NCI-H2029 treated with DMSO at 0.1 percent for 48 hours (cell line): ENCODE measurements at places on chromosomes 12 and 14.

GRCh38 chr12:115667116-115667515, 610.4 kb downstream of the MED13L start:
- no peak for DNase-seq

DNA sequence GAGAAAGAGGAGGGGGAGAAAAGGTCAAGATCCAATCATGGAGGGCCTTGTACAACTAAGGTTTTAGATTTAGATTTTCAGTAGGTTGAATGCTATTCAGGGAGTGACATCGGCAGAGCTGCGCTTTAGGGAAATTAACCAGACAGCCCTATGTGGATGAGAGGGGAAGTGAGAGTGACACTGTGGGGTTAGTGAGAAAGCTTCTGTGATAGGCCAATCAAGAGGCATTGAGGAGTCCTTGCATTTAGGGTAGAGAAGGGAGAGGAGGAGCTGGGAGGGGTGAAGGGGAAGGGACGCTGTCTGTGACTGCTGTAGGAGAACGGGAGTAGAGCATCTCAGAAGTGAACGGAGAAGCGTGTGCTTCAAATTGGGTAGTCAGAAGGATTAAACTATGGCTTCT, 3.4 kb downstream of the HSD17B6 start:
- no peak for DNase-seq

DNA sequence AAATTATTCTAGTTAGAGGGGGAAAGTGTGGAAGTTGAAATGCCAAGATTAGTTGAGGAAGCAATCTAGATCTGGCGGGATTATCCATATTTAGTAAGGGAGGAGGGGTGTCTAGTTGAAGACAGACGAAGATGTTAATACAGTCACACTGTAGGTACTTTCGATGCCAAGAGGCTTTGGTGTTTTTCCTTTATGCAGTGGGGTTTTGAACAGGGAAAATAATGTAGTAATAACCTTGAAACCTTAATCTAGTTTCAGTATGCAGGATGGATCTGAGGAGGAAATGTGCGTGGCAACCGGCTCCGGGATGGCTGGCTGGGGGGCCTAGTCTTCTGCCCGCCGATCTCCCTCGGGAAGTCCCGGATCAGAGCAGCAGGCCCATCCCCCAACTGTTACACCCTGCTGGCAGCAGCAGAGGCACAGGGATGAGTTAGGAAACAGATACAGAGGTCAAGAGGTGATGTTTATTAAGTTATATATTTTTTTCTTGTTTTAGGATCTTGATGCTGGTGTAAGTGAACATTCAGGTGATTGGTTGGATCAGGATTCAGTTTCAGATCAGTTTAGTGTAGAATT, 27.4 kb downstream of the MDM2 start:
- no peak for DNase-seq

DNA sequence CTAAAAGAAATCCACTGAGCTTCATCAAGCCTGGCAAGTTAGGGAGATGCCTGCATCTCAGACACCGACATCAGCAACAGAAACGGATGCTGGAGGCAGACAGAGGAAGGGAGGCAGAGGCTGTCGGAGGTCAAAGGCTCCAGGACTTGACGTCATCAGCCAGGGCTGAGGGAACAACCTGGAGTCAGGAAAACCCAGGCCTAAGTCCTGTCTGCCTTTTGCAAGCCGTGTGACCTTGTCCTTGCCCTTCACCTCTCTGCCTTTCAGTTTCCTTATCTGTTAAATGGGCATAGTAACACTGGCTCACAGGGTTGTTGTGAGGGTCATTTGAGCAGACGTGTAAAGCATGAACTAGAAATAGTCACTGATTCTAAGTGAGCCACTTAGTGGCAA, 194.2 kb downstream of the BCL11B start:
- no peak for DNase-seq

DNA sequence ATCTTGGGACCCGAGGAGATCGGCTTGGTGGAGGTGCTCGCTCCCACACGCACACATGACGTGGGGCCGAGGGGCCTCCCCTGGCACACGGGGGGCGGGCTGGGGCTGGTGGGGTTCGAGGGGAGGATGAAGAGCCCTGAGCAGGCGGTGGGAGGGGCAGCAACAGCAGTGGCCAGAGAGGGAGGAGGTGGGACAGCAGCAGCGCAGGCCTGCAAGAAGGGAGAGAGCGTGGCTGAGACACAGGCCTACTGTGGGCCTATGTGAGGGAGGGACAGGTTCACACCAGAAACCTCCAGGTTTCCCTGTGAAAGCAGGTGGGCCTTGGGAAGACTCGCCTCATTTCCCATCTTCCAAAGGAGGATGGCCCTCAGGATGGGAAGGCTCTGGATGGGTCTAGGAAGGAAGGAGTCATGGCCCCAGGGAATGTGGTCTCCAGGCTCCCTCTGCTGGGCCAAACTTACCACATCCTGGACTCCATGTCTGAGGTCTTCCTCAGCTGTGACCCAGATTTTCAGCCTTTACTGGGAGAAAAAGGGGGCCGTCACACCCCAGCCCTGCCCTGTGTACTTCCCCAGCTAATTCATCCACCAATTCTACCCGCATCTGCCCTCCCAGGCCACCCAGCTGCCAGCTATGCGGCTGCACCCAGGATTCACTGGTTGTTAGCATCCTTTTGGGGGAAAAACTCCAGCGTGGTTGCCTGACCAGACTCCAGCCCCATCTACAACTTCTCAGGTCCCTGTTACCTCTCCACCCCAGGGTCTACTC, 2.8 kb downstream of the PIANP start:
- DNase-seq, result no peak

GRCh38 chr12:50175716-50176026, 8.5 kb upstream of the CERS5 start:
- DNase-seq, result no peak

DNA sequence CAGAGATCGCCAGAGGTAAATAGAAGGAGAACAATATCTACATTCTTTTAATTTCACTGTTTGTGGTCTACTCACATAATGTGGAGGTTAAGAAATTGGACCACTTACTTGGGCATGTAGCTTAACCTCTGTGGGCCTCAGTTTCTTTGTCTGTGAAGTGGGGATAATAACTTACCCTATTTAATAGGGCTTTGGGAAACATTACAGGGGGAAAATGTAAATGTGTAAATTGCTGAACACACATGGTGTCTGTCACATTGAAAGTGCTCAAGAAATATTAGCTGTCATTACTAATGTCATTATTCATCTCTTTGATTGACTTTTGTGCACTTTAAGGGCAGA, 140.5 kb downstream of the SLC8A3 start:
- no peak for DNase-seq

- no peak for DNase-seq
Observed at GRCh38 chr12:122845041-122845864, 10.0 kb downstream of the HIP1R start.

GRCh38 chr14:105056303-105056831, 8.9 kb downstream of the GPR132 start:
- DNase-seq, result no peak

- no peak for DNase-seq
Observed at GRCh38 chr12:124898200-124898922, 16.1 kb downstream of the UBC start.

DNA sequence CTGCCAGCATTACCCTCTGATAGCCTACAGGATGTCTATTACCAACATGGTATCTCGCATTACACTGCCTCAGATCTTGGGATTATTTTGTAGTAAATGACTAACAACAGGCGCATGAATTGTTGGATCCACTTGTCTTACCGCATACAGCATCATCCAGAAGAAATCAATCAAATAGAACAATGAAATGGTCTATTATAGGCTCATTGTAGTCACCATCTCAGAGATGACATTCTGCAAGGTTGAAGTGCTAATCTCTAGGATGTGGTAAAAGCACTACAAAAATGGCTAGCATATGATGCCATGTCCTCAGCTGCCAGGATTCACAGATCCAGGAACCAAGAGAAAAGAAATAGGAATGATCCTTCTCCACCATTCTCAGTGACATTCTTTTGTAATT, 52.0 kb downstream of the WASHC3 start:
- no peak for DNase-seq

GRCh38 chr12:59077575-59078426, 157.5 kb upstream of the LRIG3 start:
- DNase-seq, result no peak

DNA sequence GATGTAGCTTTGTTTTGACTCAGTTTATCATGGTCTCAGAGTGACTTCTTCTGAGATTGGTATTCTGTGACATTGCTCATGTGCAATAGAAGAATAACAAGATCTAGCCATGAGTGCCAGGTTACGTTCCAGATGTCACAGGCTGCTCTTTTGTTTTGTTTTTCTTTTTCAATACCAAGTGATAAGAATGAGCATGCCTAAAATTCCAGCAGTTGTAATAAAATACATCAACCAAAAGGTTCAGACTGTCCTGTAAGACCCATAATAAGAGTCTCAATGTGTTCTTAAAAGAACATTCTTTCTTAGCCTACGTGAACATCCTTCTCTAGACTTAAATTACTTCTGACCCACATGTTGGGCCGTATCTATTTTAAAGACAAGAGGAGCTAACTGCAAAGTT, 669.2 kb downstream of the DIO2 start:
- no peak for DNase-seq

DNA sequence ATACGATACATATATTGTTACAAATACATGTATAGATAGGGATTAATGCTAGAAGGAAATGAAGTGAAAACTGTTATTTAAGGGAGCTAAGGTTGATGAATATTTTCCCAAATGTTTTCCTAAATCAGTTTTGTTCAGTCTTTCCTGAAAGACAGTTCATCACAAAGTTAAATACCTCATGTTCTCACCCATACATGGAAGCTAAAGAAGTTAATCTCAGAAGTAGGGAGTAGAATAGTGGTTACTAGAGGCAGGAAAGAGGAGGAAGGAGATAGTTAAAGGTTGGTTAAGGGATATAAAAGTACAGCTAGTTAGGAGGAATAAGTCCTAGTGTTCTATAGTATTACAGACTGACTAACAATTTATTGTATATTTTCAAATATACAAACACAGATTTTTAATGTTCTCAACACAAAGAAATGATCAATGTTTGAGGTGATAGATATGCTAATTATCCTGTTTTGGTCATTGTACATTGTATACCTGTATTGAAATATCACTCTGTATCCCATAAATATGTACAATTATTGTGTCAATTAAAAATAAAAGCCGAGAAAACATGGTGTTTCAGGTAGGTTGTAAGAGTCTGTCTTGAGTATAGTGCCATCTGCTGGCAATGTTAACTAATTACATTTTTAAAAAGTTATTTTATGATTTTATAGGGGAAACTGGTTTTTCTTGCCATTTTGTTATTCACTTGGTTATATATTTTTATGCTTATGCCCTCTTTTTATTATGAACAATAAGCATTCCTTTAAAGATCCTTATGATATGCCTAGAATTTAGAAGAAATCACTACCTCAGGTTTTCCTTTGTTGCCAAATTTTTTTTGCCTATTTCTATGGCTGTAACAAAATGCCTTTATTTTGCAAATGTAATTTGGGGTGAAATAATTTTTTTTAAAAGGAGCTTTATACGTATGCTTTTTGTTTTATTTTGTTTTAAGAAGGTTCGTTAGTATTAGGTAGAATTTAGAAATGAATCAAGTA, 26.9 kb downstream of the ZDHHC17 start:
- DNase-seq, result peak; percentile 33

- DNase-seq, result no peak
Observed at GRCh38 chr12:67827820-67828383, 161.3 kb upstream of the IFNG-AS1 start.

- DNase-seq, result no peak
Observed at GRCh38 chr14:104443391-104444158, 136.0 kb upstream of the C14orf180 start.

DNA sequence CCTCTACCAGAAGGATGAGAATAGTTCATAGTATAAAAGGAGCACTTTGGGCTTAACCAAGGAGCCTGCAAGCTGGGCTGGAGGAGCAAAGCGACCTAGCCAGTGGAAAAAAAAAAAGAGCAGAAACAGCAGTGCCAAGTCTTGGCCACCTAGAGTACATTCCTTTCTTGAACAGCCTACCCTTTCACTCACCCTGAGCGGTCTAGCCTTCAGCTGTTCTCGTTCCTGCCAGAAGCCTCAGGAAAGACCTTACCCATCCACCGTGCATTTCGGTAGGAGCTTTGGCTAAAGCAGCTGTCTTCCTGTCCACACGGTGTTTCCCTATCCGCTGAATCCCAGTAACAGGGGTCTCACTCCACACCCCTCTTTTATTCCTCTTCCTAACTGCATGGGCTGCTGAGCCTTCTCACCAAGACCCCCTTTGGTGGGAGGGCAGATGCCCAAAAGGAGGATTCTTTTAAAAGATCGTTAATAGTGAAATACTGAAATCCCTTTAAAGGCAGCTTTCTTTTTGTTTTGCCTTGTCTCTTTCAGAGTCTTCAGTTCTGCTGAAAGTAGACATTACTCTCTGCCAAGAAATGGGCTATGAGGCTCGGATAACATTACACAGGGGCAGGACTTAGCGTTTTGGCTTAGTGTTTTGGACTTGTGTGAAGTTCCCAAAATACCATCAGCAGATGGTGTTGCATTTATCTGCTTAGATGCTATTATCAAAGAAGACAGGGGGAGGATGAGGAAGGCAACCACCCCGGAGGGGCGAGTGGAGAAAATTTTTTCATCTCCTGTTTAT, 88.5 kb upstream of the METAP2 start:
- DNase-seq, result no peak

GRCh38 chr14:101878211-101878821, 86.1 kb upstream of the DYNC1H1 start:
- no peak for DNase-seq

- DNase-seq, result no peak
Observed at GRCh38 chr12:122348505-122348904, 74.0 kb downstream of the CLIP1 start.

DNA sequence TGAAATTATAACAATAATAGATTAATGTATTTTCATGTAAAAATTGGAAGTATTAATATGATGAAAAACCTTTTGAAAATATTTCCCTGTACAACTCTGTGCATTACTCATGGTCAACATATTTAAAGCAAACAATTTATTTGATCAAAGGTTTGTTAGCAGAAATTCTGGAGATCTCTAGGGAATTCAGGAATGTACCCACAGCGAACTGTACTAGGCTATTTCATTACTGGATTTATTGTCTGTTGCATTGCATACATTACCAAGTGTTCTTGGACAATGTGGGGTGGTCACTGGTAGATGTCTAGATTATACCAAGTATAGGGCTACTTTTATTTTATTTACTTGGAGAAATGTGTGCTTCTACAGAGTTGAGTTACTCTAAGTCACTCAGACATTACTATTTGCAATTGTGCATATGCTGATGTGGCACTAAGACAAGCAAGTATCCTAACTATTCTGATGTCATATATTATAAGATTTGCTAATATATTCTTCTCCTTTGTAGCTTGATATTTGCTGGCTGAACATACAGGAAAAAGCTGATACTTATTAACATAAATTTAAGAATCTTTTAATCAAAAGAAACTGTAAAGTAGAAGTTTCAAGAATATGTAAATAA, 323.3 kb downstream of the CCER1 start:
- DNase-seq, result no peak

GRCh38 chr12:91774434-91774921, 371.2 kb downstream of the BTG1 start:
- no peak for DNase-seq

DNA sequence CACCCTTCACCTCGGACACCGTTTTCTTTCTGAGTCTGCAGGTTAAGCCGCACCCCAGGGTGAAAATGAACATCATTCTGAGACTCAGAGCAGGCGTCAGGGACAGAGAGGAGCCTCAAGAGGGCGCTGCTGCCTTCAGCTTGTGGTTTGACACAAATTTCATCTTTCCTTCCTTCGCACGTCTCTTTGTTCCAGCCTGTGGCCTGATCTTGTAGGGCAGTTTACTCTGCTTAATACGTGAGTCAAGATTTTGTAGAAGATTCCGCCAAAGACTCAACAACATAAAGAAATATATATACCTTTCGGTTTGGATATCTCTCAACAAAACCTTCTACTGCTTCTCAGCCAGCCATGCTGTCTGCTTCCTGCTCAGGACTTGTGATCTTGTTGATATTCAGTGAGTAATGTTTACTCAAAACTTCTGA, 329.3 kb upstream of the OR4E1 start:
- DNase-seq, result no peak
